Esophagus squamous epithelium (tissue), 5 donors: ENCODE measurements at places on chromosomes 2 and 18.

DNA sequence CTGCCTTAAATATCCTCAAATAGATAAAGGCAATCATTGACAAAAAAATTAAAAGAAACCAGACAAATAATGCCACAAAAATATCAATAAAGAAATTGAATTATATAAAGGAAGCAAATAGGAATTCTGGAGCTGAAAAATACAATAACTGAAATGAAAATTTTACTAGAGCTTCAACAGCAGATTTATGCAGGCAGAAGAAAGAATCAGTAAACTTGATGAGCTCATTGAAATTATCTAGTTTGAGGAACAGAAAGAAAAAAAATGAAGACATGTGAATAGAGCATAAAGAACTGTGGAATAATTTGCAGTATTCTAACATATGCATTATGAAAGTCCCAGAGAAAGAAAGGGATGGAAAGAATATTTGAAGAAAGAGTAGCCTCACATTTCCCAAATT lies 41.9 kb upstream of the ZCCHC2 start:
- no peak for DNase-seq

GRCh38 chr18:58161659-58162058 lies 117.6 kb downstream of the NEDD4L start:
- no peak for DNase-seq

GRCh38 chr2:61114147-61114546 lies 47.8 kb upstream of the C2orf74 start:
- no peak for DNase-seq

GRCh38 chr2:145992572-145992971 lies 1472.7 kb upstream of the ZEB2 start:
- DNase-seq: no peak

DNA sequence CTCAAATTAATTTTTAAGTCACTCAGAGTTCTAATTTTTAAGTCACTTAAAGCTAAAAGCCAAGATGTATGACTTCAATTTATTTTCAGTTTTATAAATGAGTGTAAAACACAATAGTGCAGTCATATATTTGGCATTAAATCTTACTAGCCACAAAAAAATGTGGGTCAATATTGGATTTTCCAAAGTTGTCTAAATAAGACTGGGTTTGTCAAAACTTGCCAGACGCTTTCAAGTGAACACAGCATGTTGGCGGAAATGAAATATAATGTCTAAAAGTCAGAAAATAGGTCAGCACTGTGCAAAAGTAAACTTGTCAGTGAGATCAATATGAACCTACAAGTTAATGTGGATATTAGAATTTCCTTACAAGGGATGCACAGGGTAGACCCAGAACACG lies 128.9 kb downstream of the FIGN start:
- DNase-seq: no peak

GRCh38 chr2:230158468-230158867 lies 61.3 kb downstream of the SP110 start:
- no peak for DNase-seq

GRCh38 chr2:97924194-97924593 lies 71.6 kb downstream of the TMEM131 start:
- DNase-seq: no peak

DNA sequence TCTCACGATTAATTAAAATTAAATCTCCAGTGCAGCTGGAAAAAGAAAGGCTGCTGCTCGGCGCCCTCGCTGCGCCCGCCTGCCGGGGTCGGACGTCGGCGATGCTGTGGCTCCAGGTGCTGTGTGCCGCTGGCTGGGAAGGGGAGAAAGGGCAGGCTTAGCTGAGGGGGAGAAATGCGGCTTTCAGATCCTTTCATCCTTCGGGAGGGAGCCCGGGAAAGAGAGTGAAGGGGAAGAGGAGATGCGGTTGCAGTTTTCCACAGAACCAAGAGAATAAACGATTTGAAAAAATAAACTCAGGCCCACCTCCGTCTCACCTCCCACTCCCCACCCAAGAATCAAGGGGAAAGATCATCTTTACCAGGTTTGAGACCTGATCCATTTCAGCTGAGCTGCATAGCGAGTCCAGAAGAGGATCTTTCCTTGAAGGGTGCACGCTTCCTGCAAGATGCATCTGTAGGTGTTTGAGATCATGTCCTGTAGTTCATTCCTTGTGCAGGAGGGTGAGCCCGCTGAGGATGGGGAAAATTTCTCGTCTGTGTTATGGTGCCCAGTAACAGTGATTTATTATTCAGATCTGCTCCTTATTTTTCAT lies 495 bp downstream of the TMEM169 start:
- no peak for DNase-seq
